ENCODE measurements at places on chromosomes 13 and 19. TPM values are rescaled to one million over a fixed set of nuclear protein-coding genes. Genes with fewer than 3 reads are reported as not detected.

GRCh38 chr13:36131931-36132297 is 732 bp upstream of the DCLK1 start:
- DNase-seq = no peak

DNA sequence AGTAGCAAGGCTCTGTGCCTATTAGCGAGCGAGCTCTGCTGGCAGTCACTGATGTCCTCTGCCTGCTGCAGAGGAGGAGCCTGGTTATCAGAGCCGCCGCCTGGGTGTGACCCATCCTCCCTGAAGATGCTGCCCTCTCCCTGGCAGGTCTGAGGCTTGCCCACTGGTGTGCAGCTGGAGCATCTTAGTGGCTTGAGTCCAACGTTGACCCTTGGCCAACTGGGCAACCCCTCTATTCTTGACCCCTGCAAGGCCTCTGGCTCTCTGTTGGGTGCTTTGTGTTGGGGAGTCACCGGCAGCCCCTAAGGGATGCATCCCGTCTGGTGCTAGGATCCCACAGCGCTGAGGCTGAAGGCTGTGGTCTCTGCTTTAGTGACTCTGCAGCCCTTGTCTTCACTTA is 277.9 kb upstream of the SOX1 start:
- DNase-seq = no peak

DNA sequence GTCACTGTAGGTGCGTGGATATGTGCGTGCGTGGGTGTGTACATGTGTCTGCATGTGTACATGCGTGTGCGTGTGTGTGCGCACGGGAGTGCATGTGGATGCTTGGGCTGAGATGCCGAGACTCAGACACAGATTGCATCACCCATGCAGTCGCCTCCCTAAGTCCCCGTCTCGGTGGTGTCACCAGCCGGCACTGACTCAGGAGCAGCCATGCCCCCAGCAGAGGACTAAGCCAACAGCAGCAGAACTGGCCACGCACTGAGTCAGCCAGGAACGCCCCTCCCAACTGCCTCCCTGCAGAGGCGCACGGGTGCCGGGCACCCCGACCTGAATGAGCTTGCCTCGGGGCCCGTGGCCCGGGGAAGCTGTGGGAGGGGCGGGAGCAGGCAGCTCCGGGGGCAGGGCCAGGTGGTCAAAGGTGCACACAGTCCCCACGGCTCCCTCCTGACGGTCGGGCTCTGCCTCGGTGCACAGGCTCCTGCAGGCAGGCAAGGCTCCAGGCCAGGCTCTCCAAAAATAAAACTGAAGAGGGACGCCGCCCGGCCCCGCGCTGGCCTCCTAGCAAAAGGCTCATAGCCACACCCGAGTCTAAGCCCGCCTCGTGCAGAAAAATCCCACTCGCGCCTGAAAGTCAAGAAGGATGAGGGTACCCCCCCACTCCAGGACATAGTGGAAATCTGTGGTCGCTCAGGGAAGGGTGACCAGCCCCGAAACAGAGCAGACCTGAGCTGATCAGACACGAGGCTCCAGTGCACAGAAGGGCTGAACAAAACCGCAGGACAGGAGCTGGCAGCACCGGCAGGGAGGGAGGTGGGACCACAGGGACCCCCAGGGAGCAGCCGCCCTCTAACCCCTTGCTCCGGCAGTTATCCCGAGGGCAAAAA is 49.2 kb downstream of the GADD45B start:
- no peak for DNase-seq

GRCh38 chr13:95706356-95706755 is 29.4 kb downstream of the DNAJC3 start:
- no peak for DNase-seq

- peak; percentile 5 for DNase-seq
Measured at GRCh38 chr13:30739761-30740642, 4.7 kb downstream of the ALOX5AP start.

- DNase-seq = no peak
Measured at GRCh38 chr19:2732157-2732725, 7.6 kb downstream of the SLC39A3 start.

DNA sequence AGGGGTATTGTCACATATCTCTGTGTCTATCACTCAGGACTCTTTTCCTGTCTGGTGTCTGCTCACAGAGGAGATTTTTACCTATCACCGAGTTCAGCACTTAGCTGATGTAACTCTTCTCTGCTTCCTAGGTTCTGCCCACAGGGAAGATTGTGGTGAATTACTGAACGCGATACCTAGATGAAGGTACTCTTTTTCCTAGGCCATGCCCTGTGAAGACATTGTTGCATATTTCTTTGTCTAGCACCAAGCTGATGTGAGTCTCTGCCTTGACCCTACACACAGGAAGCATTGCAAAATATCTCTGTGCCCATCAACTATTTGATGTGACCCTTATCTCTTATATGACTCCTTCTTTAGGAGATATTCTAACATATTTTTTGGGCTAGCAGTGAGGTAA is 72.1 kb upstream of the ZNF43 start:
- no peak for DNase-seq

DNA sequence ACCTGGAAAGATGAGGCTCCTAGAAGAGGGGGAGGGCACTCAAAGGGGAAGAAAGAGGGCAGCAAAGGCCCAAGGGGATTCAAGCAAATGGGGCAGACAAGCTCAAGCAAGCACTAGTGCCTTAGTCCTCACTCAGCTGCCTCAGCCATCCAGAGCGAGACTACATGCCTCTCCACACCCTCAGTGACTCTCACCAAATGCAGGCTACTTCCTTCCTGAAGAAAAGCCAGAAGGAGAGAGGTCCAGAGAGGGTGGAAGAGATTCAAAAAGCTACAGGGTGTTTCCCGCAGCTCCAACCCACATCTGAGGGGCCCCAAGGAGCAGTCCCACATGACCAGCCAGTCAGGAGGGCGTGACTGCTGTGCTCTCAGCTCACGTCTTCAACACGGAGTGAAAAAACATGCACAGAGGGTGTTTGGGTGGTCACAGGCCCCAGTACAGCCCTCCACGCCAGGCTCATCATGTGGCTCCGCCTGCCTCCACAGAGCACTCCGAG is 40.5 kb downstream of the MIPEP start:
- peak; percentile 53 for DNase-seq

DNA sequence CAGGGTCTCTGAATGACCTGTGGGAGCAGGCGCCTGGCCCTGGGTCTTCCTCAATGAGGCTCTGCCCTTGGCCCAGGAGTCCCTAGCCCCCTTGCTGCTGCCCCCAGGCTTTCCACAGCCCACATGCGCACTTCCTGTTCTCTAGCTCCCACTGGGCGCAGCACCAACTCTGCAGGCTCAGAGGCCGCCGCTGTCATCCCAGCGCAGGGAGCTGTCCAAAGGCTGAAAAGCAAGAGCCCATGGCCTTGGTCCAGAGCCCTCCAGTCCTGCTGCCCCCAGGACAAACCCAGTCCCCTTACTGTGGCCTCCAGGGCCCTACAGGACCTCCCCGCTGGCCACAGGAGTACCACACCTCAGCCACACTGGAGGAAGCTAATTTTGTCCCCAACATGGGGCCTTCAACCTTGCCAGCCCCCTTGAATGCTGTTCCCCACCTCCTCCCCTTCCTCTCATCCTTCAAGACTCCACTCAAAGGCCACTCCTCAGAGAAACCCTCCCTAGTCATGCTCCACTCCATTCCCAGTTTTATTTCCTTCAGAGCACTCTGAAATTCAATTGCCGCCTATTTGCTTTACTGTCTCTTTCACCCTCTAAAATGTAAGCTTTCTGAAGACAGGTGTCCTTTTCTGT is 8.0 kb upstream of the POU2F2 start:
- DNase-seq = peak; percentile 25

DNA sequence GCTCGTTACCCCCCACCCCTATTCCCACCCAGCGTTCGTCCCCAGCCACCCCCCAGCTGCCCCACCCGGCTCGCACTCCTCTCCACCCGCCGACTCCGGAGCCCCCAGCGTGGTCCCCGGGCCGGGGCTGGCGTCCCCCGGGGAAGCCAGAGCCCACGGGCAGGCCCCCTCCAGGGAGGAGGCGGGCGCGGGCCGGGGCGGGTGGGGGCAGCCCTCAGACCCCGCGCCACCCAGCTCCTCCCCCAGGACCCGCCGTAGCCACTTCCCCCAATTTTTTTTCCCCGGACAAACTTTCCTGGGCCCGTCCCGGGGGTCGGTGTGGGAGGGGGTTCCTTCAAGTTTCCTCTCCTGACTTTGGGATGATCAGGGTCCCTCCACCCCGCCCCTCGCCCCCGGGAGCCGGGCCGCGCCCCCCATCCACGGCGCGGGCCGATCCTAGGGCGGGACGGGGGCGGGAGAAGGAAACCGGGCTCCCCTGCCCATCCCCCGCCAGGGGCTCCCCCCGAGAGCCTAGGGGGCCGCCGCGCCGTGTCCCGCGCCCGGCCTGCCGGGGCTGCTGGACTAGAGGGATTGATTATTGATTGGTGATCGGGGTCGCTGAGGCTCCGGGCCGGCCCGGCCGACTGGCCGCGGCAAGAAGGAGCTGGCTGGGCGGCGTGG is 927 bp upstream of the TSHZ3 start:
- no peak for DNase-seq

DNA sequence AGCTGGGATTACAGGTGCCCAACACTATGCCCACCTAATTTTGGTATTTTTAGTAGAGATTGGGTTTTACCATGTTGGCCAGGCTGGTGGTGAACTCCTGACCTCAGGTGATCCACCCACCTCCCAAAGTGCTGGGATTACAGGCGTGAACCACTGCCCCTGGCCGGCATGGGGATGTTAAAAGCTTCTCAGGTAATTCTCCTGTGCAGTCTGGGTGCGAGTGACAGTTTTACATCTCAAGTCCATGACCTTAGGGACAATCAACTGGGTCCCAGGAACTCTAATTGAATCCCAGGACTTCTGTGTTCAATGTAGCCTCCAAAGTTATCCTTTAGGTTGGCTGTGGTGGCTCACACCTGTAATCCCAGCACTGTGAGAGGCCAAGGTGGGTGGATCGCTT is 100.1 kb upstream of the TSHZ3 start:
- DNase-seq = no peak

GRCh38 chr13:99896369-99897075 is 75.0 kb downstream of the ZIC5 start:
- DNase-seq = no peak

DNA sequence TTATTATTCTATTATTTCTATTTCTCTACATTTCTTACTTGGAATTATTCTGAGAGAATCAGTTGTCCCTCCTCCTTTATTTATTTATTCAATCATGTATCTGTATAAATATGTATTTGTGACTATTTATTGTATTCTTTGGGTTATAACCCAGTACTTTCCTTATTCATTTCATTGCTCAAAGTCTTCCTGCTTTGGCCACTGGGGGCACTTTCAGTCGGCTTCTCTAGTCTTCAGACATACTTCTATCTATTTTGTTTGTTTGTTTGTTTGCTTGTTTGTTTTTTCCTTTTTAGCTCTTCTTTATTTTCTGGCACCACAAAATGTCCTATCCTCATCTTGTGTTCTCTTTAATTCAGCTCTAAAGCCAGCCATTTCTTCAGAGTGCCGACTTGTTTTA is 260.4 kb downstream of the NALCN start:
- no peak for DNase-seq

GRCh38 chr13:109318945-109319590 is 467.3 kb downstream of the IRS2 start:
- DNase-seq = no peak

DNA sequence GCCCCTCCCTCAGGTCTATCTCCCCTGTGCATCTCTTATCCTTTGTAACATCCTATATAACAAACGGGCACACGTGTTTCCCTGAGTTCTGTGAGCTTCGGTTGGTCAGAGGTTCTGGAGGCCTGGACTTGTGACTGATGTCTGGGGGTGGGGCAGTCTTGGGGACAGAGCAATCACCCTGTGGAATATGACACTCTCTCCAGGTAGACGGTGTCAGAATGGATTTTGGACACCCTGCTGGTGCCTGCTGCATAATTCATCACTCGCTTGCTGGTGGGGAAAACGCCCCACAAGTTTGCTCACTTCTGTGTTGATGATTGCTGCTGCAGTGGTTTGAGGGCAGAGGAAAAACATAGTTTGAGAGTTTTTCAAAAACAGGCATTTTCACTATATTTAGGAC is 223.2 kb downstream of the UQCRFS1 start:
- no peak for DNase-seq

- DNase-seq = no peak
Measured at GRCh38 chr13:30290812-30291436, 16.4 kb downstream of the KATNAL1 start.

DNA sequence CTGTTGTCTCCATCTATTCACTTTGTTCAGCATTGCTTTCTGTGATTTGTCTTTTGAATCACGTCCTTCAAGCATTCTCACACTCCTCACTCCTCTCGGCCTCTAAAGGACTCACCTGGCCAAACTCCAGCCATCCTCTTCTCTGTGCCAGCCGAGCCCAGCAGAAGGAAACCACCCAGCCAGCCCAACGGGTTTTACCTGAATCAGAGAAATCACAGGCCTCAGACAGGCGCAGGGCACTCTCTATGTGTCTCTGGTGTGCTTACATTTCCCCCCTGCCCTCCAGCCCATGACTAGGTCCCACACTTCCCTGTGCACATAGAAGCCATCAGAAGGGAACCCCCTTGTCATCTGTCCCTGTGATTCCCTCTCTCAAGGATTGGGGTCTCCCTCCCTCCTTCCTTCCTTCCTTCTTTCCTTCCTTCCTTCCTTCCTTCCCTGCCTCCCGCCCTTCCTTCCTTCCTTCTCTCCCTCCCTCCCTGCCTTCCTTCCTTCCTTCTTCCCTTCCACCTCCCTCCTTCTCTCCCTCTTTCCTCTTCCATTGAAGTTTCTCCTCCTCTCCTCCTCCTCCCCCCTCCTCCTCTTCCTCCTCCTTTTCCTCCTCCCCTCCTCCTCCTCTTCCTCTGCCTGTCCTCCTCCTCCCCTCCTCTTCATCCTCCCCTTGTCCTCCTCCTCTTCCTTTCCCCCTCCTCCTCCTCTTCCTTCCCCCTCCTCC is 8.8 kb upstream of the ZNF541 start:
- no peak for DNase-seq

FGF22 gene
- total RNA-seq = 0.48 TPM

MADCAM1 gene
- total RNA-seq = 2.0 TPM

All from OCI-LY7 (cell line).